ENCODE measurements at places on chromosomes 13 and 19.
A peak's percentile ranks its signal among the peaks of the same experiment; 100 is the strongest.

- DNase-seq, result no peak
Observed at GRCh38 chr13:96783511-96783910, 210.8 kb downstream of the OXGR1 start.

DNA sequence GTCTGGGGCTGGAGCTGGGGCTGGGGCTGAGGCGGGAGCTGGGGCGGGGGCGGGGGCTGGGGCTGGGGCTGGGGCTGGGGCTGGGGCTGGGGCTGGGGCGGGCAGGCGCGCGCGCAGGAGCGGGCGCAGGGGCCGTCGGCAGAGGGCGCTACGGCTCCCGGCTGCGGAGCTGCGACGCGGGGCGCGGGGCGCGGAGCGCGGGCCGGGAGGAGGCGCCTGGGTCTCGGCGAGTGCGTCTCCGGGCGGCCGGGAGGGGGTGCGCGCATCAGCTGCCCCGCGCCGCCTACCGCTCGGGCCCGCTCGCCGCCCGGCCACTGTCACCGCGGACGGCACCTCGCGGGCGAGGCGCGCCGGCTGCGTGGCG is 422 bp upstream of the MTUS2 start:
- DNase-seq, result no peak

DNA sequence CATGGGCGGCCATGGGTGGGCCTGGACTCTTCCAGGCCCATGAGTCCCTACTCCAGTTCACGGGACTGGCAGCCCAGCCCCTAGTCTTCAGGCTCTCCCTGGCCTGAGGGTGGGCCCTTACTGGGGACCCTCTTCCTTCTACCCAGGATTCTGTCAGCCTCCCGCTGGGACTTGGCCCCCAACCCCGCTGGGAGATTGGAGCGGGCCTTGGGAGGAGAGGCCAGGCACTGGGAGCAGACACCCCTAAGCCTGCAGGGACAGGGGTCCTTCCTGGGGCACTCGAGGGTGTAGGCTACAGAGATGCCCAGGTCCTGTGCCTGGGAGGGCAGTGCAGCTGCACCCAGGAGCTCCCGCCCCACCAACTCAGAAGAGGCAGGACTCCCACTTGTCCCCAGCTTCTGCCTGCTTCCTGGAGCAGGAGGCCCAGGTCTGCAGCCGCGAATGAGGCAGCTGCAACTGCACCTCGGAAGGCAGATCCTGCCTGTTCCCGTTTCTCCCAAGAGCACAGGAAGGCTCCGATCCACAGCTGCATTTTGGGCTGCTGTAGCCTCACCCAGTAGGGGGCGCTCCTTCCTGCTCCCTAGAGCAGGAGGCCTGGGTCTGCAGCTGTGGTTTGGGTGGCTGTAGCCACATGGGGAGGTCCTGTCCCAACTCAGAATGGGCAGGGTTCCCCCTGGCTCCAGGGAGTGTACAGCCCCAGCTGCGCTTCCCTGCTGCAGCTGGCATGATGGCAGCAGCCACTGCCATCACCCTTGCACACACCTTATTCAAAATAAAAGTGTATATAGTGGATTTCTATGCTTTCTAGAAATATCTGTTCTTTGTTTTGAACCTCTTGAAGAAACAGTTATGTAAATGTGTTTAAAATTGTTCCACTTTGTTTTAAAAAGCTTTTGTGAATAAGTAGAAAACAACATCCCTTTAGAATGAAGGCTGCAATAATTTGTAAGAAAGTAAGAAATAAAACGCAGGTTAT is 46.8 kb downstream of the TEX26 start:
- no peak for DNase-seq

- DNase-seq, result no peak
Observed at GRCh38 chr13:43026262-43026661, 2.9 kb downstream of the DNAJC15 start.

GRCh38 chr13:73820688-73821087 is 313.5 kb downstream of the KLF12 start:
- DNase-seq, result no peak

DNA sequence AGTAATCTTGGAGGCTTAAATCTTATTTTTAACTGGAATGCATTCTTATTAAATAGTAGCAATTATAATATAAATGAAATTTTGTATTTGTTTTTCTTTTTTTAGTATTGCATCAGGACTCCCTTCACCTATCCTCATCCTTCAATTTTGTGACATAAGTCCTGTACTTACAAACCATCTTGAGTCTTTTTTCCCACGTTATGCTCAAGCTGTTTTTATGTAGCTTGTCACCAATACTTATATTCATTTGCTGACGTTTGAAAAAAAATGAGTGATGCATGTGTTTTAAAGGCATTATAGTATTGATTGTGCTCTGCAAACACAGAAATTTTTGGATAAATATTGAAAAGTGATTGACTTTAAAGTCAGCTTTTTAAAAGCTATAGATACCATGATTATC is 888 bp downstream of the GPR18 start:
- DNase-seq, result no peak

GRCh38 chr19:4715529-4716221 is 8.0 kb downstream of the DPP9 start:
- no peak for DNase-seq

GRCh38 chr13:75285310-75285709 is 196.7 kb downstream of the TBC1D4 start:
- no peak for DNase-seq

DNA sequence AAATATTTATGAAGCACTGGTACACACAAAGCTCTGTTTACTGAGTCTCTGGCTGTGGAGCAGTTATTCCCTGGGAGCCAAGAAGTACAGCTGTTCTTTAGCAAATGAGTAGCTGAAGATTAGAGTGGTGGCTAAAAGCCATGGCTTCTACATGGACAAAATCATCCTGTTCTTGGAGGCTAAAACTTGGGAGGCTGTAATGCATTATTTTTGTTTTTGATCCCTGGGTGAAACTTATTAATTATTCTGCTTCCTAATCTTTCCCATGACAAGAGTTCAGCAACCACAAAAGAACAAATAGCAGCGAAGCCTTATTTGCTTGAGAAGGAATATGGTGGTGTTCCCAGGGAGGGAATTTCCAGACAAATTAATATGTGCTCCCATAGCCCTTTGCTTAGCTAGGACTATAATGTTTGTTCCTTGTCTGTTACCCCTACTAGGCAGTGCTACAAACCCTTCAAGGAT is 109.5 kb downstream of the DCT start:
- no peak for DNase-seq

DNA sequence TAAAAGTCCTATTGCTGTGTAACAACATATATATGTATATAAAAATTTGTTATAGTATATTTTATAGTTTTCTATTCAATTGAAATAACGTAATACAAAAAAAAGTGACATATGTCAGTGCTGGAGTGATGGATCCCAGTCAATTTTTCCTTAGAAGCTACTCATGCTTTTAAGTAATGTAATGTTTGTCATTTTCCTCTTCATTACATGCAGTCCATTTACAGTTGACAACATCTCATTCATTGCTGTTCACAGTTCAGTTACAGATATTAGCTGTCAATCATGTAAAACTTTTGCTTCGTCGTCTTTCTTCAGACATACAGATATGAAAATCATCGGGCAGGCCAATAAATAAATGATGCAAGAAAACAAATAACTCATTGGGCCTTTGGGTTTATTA is 525.1 kb upstream of the PRR20A start:
- DNase-seq, result no peak

DNA sequence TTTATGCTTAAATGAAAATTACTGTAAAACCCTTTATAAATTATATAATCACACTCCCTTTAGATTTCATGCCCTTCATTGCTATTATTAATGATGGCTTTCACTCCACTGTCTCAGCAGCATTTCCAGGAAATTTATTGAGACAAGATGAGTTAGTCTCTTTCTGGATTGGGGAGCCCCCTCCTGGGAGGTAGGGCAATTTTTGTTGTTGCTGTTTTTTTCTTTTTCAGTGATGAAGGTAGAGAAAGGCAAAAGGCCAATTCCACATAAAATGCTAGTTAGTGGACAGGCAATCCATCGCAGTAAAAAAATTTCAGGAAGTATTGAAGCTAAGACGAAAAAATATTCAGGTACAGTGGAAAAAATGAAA is 80.2 kb downstream of the TEX26 start:
- no peak for DNase-seq

DNA sequence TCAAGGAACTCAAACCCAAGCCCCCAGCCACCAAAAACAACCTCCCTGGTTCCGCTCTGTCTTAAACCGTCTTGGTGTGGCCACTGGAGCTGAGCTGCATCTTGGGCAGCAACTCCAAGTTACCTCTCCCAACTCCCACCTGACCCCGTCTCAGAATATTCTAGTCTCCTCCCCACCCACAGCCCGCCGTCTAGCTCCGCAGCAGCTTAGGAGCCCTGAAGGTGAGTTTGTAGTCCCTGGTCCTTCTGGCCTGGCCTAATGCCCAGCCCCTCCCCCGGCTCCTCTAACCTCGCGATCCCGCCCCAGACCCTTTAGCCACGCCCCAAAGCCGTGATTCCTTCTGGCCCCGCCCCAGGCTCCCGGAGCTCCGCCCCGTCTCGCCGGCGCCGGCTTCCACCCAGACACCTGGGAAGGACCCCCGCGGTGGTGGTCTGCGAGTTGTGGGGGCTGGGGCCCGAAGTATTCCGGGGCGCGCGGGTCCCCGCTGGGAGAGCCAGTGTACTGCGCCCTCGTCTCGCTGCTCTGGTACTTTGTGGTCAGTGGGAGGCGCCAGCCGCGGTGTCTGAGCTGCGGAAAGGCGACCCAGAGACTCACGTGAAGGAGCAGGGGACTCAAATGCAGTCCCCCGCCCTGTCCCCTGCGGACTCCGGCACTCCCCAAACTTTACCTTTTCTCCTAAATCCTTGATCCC is 2.5 kb upstream of the LHB start:
- DNase-seq, result peak; percentile 50

DNA sequence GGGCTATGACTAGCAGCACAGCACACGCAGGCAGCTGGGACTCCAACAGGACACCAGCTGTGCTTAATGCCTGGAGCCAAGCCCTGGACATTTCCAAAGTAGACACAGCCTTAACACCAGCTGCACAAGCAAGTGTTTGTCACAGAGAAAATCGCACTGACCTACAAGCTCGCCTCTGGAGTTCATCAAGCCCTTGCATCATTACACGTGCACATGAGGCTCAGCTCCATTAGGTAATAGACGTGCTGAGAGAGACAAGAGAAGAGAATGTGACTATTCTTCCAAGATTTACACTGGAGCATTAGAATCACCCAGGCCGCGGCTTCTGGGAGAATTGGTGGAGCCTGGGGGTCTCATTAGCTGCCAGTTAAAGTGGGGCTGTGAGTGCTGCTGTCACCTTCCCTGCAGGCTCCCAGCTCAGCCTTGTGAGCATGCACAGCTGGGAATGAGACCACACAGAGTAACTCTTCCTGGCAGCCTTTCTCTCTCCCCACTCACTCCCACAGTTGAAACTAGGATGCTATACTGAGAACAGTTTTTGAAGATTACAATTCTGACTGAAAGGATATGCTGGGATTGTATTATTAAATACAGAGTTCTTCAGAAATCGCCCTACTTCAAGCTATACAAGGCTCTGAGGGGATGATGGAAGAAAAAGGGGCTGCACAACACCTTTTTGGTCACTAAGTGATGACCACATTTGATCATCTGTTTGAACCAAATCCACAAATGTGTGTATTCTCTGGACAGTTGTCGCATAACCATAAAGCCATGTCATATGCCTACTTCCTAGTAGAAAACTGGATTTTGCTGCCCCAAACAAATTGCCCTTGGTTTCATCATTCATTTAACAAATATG is 10.5 kb downstream of the STOML3 start:
- no peak for DNase-seq

- no peak for DNase-seq
Observed at GRCh38 chr13:31853643-31854326, 114.5 kb downstream of the RXFP2 start.

DNA sequence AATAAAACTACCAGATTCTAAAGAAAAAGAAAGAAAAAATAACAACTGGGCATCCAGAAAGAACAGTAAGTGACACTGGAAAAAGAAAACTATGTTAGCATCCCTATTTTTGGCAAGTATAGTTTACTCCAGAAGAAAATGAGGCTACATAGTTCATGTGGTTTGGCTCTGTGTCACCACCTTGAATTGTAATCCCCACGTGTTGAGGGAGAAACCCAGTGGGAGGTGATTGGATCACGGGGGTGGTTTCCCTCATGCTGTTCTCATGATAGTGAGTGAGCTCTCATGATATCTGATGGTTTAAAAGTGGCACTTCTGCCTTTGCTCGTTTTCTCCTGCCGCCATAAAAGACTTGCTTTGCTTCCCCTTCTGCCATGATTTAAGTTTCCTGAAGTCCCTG is 76.9 kb downstream of the ITGBL1 start:
- no peak for DNase-seq

- DNase-seq, result no peak
Observed at GRCh38 chr13:113397608-113398425, 33.9 kb upstream of the GRTP1 start.

DNA sequence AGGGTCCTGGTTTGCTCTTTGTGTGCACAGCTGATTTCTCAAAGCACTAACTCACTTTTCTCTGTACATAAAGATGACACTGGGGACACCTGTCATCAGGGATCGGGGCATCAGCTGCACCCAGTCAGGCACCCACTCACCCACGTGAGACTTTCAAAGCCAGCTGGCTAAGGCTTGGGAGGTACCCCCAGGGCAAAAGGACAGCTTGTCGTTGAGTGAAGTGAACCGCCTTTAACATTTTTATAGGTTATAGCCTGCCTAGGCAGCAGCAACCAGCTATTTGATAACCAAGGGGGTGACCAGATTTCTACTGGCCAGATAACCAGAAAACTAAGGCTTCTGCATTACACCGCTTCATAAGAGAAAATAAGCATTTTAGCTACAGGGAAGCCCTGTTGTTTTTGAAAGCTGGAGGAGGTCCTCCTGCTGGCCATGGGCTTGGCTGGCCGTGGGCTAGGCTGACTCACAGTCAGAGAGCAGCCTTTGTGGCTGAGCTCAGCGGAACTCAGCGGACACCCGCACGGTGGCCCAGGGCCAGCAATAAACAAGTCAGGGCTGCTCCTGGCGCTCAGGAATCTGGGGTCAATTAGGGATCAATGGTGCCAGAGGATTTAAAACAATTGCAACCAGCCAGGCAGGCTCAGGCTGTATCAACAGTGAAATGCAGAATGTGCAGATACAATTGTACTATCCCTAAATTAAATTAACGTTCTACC is 57.1 kb downstream of the ALOX5AP start:
- no peak for DNase-seq

DNA sequence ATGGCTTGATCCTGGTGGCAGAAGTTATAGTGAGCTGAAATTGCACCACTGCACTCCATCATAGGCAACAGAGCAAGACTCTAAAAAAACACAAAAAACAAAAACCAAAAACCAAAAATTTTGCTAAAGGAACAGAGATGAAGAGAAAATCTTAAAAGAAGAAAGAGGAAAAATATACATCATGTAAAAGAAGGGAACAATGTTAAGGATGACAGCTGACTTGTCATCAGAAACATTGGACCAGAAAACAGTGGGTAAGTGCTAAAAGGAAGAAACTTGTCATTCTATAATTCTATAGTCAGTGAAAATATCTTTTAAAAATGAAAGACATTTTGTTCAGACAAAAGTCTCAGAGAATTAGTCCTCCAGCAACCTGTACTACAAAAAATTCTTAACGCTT is 93.8 kb downstream of the WASF3 start:
- DNase-seq, result no peak

GRCh38 chr13:102212729-102213128 is 189.1 kb downstream of the FGF14 start:
- no peak for DNase-seq

GRCh38 chr13:84917252-84917878 is 881.9 kb downstream of the SLITRK6 start:
- no peak for DNase-seq

- no peak for DNase-seq
Observed at GRCh38 chr19:39360599-39360998, 18.4 kb downstream of the SAMD4B start.

GRCh38 chr19:743168-743687 is 7.7 kb upstream of the MISP start:
- no peak for DNase-seq
